ENCODE measurements at places on chromosomes 1 and 21.

GRCh38 chr1:32898958-32899357 is 2.2 kb downstream of the TMEM54 start:
- DNase-seq = no peak

DNA sequence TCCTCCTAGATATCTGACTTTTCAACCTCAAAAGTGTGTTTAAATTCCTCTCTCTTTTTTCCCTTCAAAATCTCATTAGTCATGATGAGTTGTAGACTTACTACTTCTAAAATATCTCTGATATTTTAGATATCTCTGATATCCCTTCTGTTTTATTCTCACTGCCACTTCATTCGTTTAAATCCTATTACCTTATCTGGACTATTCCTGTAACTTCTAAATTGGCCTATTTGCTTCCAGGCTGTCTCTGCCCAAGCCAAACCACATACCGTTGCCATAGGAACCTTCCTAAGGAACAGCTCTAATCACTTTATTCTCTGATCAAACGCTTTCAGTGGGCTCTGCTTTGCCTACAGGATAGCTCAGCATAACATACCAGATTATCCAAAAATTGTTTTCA is 333.1 kb upstream of the CHRM3 start:
- DNase-seq = no peak

DNA sequence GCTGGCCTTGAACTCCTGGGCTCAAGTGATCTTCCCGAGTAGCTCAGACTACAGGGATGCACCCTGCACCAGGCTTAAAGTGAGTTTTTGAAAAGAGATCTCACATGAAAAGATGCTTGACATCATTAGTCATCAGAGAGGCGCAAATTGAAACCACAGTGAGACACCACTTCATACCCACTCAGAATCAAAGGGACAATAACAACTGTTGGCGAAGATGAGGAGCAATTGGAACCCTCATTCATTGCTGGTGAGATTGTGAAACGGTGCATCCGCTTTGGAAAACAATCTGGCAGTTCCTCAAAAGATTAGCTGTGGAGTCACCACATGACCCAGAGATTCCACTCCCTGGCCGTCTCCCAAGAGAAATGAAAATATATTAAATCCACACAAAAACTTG is 122.3 kb downstream of the PGBD5 start:
- DNase-seq = no peak

GRCh38 chr1:1788136-1788535 is 9.9 kb upstream of the NADK start:
- DNase-seq = no peak

- DNase-seq = no peak
Measured at GRCh38 chr1:181174861-181175260, 86.4 kb downstream of the IER5 start.

DNA sequence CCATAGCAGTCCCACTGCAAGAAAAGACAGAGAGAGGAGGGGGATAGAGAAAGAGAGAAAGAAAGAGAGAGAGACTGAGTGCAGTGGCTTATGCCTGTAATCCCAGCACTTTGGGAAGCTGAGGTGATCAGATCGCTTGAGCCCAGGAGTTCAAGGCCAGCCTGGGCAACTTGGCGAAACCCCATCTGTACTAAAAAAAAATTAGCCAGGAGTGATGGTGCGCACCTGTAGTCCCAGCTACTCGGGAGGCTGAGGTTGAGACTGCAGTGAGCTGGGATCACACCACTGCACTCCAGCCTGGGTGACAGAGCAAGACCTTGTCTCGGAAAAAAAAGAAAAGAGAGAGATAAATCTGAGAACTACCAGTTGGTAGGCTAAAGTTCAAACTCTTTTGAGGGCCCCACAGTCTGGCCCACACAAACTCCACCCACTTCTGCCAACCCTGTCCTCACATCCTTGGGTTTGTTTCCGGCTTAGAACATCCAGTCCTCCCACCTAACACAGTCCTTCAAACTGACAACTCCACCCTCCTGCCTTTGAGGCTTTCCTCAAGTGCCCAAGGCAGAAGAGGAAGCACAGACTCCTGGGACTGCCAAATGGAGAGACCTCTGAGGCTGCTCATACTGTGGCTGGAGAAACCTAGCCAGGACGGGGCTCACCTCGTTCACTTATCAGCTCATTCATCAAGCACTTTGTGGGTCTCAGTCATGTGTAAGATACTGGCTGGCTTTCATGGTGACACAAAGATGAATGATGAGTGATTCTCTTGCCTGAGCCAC is 20.1 kb downstream of the TFAP2E start:
- DNase-seq = no peak

GRCh38 chr1:86971778-86972177 is 57.3 kb downstream of the HS2ST1 start:
- DNase-seq = no peak

GRCh38 chr1:226688808-226689207 is 50.3 kb downstream of the ITPKB start:
- DNase-seq = no peak

GRCh38 chr1:44485229-44485933 is 80.3 kb downstream of the RNF220 start:
- DNase-seq = no peak

DNA sequence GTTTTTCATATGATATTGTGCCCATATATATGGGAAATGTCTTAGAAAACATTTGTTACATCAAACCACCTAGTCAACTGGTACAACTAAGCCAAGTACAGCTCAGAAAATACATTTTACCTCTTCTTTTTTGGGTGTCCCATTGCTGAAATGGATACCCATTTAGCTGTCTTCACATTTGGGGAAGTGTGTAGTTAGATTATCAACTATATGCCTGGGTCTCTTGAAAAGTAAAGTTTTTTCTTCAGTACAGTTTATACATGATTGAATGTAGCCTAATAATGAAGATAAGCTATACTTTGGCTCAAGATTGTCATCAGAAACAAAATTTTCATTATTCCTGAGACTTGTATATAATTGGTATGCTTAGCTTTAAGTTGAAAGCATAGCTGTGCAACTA is 2.0 kb downstream of the AGO3 start:
- no peak for DNase-seq

- no peak for DNase-seq
Measured at GRCh38 chr1:53540604-53541262, 81.5 kb downstream of the DMRTB1 start.

DNA sequence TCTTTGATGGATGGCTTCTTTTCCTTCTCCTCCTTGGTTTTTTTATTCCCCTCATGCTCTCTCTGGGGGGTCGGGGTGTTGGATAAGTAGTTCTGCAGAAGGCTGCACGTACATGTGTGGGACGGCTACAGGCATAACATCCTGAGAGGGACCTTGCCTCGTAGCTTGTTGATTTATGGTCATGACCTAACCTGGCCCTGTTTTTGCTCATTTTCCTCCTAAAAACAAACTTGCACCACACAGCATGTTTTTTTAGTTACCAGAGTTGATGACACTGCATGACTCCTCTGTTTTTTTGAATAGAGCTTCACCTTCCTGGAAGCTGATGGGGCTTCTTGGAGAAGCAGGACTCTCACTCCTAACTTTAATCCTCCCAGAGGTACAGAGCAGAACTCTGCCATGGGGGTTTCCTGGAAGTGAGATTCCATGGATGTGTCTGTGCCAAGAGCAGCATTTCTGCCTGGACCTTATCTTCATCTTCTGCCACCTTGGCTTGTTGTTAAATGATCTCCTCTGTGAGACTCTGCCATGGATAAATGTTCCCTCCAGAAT is 114.7 kb downstream of the PAPPA2 start:
- no peak for DNase-seq

GRCh38 chr1:201685485-201685884 is 143.5 kb upstream of the IPO9 start:
- DNase-seq = no peak

GRCh38 chr1:47515164-47515789 is 77.4 kb downstream of the FOXD2 start:
- no peak for DNase-seq

Data from iPS-NIHi11 (cell line).